Amniotic epithelial cell (primary cell): ENCODE measurements at places on chromosomes 12 and 14.

- no peak for DNase-seq
Measured at GRCh38 chr12:128743916-128744315, 79.8 kb downstream of the SLC15A4 start.

DNA sequence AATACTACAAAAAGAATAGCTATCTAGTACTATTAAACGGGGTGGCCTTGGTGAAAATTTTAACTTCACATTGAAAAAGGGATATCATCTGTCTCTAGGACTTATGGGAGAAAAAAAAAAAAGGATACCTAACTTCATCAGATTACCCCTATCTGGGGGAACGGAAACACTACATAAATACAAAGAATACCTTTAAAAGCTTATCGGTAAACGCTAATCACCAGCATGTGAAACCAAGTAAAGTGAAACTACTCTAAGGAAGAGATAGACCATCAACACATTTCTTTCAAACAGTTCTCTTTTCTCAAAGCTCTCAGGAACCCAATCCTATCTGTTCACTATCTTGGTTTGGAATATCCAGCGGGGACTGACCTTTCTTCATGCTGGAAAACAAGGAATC lies 3.5 kb downstream of the KICS2 start:
- no peak for DNase-seq

GRCh38 chr12:53770281-53770680 lies 18.5 kb upstream of the CISTR start:
- peak; percentile 98 for DNase-seq

- peak; percentile 72 for DNase-seq
Measured at GRCh38 chr12:96195845-96196451, 1.8 kb downstream of the ELK3 start.

DNA sequence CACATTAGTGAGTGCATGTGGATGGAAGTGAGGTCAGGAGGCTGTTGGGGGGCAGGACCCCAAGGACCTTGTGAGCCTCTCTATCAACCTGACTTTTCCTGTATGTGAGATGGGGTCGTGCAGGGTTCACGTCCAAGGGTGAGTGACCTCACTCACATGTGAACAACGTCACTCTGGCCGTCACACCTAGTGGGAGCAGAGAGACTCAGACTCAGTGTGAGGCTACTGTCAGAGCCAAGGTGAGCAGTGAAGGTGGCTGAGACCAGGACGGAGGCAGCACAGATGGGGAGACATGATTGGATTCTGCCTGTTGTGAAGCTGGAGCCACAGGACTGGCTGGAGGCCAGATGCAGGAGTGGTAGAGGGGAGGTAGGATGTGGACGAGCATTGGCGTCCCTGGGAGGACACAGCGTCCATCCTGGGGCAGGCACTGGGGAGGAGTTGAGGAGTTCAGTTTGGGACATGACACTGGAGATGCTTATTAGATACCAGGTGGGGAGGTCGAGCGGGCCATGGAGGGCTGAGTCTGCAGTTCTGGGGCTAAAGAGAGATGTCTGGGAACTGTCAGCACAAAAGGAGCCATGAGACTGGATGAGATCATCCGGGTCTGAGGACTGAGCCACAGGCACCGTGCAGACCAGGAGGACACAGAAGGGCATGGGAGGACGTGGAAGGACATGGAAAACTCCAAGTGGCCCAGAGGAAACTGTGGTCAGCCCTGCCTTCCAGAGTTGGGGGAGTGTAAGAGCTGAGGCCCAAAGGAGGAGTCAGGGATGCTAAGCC lies 92.8 kb downstream of the LGMN start:
- no peak for DNase-seq

DNA sequence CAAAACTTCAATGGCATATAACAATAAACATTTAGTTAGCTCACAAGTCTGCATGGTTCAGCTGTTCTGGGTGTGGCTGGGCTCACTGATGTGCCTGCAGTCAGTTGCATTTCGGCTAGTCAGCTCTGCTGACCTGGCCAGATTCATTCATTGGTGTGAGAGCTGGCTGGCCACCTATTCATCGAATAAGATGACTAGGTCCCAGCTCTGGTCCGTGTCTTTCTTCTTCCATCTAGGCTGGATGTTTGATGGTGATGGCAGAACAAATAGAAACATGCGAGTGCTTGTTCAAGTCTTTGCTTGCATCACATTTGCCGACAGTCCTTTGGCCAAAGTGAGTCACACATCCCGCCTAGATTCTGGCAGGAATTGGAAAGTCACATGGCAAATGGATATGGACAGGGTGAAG lies 203.3 kb upstream of the CRY1 start:
- no peak for DNase-seq

GRCh38 chr12:96172981-96173380 lies 21.2 kb upstream of the ELK3 start:
- no peak for DNase-seq

GRCh38 chr12:132046561-132046960 lies 96.8 kb downstream of the EP400 start:
- DNase-seq, result peak; percentile 98

DNA sequence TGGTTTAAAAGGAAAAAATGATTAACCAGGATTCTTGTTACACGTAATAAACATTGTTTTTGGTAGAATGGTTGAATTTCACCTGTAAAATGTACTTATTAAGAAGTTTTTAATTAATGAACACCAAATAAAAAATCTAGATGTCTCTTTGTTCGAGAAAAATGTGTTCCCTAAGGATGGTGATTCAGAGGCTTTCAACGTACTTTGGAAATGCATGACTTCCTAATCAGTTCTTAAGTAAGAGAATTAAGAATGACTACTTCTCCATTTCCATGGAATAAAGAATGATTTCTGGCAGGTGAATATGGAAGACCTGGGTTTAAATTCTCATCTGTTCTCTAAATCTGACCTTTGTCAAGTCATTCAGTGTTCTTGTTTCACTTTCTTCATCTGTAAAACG lies 428.6 kb downstream of the KCNH5 start:
- DNase-seq, result peak; percentile 19

DNA sequence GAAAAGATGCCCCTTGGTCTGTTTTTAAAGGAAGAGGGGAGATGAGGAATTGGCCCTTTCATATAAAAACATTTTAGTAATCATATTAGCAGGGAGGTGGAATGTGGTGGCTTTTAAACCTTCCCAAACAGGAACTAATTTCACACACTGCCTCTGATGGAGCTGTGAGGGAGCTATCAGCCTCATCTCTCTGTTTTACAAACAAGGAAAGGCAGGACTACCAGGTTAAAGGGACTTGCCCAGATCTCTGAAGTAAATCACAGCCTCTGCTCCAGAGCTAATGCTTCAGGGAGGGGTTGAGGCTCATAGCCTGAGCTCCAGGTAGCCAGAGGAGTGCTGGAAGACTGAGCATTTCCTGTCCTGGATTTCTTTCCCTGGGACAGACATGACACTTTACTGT lies 1.1 kb upstream of the BMP4 start:
- DNase-seq, result no peak
